ENCODE measurements at places on chromosomes 2 and 18.

GRCh38 chr18:28204154-28204553 lies 27.2 kb upstream of the CDH2 start:
- DNase-seq: no peak

DNA sequence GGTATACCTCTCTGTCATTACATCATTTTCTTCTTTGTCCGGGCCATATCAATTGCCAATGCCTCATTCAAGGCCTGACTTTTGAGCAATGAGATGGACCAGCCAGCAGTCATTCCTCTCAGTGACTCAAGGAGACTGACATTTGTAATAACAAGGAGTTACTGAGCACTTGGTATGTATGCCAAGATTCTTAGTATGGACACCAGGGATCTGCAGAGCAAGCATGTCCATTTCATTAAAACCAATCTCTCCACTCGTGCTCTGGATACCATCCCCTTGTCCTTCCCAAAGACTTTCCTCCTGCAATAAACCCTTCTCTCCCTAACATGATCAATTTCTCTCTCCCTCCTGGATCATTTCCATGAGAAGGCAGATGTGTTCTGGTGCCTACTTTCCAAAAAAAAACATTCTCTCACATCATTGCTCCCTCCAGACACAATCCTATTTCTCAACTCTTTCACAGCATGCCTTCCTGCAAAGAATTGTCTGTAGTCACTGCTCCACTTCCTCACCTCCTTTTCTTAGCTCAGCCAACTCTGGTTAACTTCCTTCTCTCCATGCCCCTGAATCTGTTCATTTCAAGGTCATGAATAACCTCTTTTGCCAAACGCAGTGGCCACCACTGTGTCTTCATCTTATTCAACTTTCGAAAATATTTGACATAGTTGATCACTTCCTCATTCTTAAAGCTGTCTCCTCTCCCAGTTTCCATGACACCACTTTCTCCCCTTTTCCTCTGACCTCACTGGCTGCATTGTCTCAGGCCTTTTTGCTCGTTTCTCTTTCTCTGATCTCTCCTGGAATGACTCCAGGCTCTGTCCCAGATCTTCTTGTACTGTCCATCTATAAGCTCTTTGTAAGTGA lies 102.8 kb upstream of the CYP1B1 start:
- DNase-seq: no peak

DNA sequence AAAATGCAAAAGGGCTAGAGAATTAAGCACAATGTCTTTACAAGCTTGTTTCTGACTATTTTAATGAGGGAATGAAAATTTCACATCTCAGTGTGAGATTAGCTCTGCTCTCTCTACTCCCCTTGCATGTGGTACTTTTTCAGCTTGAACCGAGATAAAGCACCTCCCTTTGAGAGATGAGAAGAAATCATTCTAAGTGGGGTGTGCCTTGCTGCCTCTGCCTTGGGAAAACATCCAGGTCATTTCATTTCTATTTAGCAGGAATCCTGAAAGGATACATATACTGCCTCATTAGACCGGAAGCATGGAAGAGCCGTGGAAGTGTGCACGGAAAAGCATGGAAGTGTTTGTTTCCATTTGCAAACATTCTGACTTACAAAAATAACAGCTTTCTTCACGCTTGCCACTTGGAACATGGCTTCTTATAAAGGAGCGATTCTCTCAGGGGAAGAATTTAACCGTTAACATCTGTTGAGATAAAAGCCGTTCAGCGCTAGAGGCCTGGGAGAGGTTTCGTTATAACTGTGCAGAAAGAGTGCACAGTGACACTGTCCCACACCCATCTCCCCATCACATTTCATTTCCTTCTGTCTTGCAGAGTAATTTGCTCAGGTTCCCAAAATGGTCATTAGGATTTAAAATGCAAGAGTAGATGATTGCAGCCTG lies 16.7 kb downstream of the NOSTRIN start:
- DNase-seq: no peak

DNA sequence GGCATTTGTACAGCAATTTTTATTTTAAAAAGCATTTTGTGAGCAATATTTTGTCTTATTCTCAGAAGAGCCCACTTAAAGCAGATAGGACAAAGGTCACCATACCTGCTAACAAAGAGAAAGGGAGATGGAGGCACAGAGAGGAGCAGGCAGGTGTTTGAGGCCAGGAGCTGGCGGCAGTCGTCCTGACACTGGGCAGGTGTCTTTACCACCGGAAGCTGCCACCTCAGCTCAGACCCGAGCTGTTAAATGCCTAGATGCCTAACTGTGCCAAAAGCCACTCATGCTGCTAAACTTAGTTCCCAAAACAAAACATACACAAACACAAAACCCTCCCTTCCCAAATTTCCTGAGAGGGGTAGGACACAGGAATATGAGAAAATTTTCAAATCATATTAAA lies 120.9 kb downstream of the CNTNAP5 start:
- peak; percentile 60 for DNase-seq

DNA sequence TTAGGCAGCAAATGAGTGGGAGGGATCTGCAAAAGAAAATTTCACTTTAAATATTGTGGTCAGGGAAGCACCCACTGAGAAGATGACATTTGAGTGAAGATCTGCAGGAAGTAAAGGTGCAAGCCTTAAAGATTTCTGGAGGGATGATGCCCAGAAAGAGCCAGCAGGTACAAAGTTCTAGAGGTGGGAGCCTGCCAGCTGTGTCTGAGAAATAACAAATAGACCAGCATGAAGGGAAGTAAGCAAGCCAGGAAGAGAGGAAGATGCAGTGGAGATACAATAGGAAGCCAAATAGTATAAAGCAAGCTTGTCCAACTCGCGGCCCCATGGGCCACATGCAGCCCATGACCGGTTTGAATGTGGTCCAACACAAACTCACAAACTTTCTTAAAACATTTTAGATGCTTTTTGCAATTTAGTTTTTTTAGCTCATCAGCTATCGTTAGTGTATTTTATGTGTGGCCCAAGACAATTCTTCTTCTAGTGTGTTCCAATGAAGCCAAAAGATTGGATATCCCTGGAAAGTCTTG lies 489.9 kb downstream of the DCC start:
- DNase-seq: no peak
